Fibroblast of skin of right biceps (primary cell): ENCODE measurements at places on chromosomes 5 and 9.

DNA sequence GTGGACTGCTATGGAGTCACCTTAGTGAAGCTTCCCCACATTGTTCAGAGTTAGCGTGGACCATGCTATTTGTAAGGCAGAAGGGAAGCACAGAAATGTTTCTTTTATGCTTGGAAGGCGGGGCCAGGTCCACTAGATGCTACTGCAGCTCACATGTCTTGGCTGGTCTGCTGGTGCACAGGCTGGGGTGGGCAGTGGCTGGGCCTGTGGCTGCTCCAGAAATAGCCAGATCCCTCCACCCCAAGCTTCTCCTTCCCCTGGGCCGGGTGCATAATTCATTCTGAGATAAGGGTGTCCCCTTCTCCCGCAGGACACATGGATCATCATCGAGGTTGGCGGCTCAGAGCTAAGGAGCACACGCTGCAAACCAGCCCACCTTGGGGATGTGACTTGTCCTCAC lies 14.5 kb upstream of the SEMA4D start:
- DNase-seq: no peak

DNA sequence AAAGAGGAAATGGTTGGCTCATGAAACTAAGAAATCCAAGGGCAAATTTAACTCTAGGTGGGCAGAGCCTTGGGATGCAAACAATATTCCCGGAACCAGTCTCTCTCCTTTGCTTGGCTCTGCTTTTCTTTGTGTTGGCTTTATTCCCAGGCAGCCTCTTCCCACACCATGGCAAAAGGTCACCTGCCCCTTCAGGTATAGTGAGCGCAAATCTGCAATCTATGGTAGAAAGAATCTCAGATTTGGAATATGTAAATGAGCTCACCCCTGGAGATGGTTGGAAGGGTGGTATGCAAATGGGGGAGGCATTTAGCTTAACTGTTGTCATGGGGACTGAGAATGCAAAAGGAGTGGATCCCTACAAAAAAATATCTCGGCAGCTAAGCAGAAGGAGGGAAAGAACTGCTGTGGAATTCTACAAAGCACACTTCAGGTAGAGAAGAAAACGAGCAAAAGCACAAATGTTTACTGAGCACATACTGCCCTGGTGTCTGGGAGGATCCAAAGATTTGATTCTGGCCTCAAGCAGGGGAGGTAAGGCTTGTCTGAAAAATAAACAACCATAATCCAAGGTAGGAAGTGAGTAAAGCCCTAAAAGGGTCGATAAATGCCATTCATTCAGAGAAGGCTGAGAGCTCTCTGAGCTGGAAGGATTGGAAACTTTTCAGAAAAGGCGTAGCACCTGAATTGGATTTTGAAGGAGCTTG lies 139.7 kb downstream of the TLE1 start:
- no peak for DNase-seq

GRCh38 chr5:96432216-96433065 lies 607 bp downstream of the PCSK1 start:
- DNase-seq: peak; percentile 8

- DNase-seq: no peak
Observed at GRCh38 chr9:87783180-87783579, 57.3 kb downstream of the CTSL start.

DNA sequence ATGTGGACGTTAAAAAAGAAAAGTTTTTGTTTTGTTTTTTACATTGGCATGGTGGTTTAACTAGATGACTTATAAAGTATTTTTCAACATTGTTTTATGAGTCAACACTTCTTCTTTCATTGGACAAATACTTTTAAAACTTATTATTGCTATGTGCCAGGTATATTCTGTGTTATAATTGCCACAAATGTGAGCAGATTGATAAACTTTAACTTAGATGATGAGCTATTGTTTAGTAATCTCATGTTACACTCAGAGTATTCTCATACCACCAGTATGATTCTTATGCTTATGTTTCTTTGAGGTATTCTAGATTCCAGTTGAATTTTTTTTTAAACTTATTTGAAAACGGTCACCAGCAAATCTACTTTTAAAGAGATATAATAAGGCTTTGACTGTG lies 60.3 kb downstream of the RASA1 start:
- DNase-seq: no peak

DNA sequence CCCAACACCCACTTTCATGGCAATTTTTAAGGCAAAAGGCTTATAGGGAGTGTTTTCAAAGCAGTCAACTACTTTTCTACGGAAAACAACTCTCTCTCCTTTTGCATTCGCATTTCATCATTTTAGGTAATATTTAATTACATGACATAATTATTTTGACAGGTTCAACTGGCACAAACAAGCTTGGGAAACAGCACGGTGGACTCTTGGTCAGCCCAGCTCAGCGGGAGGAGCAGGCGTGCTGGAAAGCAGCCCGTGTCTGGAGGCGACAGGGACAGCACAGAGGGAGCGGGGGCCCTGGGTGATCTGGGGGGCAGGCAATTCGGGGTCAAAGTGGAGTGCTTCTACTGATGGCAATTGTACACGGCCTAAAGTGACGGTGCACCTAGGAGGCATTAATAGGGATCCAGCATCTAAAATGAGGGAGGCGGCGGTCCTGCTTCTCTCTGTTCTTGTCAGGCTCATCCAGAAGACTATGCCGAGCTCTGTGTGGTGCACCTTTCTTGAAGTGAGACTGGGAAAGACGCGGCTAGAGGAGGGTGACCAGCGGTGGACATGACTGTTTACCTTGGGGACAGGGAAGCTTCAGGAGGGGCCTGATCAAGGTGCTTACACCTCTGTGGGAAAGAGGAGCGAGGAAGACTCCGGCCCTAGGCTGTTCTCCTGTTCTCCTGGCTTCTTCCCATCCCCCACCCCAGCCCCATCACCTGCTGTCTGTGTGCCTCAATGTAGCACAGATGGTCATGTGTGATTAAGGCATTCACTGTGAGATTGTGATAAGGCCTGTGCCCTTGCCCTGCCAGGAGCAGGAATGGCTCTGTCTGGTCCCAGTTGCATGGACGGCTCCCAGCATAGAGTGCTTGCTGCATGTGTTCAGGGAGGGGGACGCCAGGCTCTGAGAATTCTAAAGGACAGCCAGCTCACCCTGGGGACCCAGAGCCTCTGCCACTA lies 3.4 kb downstream of the MYMK start:
- DNase-seq: no peak

- DNase-seq: peak; percentile 6
Observed at GRCh38 chr5:139849942-139850341, 54.3 kb downstream of the PSD2 start.

DNA sequence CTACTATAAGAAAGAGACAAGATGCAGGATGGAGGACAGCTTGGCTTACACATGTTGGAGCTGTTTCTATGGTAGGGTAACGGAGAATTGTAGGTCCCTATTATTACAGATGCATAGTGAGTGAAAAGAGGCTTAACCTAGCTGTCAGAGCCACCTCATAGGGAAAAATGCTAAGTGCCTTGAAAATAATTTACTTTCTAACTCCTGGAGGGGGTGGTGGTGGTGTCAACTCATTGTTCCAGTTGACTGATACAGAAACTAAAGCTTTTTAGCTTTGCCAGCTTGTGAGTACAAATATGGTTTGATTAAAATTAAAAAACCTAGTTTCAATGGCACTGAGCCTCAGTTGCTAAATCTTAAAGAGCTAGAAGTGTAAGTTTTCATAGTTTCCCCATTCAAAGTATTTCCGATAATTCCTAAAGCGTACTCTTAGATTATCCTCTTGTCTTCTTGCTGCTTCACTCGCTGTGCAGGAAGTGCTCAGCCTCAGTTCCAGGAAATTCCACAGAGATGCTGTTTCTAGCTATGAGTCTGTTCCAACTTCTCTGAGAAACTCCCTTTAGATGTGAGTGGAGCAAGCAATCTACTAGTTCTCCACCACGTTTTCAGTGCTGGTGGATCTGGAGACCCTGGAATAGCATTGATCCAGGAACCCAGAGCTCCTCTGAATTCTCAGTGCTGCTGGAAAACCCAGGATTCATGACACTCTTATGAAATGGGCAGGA lies 265.2 kb downstream of the DMAC1 start:
- DNase-seq: no peak

- no peak for DNase-seq
Observed at GRCh38 chr5:45454114-45454513, 242.1 kb downstream of the HCN1 start.

DNA sequence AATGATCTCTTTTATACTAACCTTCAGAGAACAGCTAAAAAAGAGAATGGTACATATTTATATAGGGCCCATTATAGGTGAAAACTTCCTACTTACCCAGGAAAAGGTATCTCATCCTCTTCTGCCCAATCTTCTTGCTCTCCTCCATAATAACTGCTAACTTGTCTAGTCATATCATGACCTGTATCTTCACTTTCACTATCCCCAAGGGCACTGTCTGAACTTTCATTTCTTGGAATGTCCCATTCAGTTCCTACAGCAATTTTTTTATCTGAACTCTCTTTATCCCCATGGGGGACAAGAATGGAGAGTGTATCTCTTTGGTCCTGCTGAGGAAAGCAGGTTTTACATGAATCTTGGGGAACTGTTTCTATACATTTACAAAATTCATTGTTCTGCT lies 36.4 kb upstream of the RAPGEF6 start:
- no peak for DNase-seq

DNA sequence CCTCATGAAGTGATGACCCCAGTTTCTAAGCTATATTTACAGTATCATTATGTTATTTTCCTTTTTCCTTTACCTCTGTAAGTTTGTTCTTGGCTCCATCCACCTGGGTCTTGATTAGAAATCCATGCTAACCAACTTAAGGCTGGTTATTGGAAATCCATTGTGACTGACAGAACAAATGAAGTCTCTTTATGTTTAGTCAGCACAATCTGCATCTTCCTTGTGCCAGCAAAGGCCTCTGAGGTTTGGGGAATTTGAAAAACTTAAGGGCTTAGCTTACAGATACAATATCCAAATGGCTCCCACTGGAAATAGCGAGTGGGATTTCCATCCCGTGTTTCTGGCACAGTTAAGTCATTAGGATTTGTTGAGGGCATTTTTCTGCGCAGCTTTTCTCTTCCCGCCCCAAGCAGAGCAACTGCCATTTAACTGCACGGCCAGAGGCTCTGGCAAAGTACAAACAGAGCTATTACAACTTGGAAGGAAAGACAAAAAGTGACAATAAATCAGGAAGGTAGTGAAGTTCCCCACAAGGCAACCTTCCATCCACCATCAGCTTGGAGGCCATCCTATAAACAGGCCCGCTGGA lies 64.2 kb downstream of the DCP2 start:
- no peak for DNase-seq

DNA sequence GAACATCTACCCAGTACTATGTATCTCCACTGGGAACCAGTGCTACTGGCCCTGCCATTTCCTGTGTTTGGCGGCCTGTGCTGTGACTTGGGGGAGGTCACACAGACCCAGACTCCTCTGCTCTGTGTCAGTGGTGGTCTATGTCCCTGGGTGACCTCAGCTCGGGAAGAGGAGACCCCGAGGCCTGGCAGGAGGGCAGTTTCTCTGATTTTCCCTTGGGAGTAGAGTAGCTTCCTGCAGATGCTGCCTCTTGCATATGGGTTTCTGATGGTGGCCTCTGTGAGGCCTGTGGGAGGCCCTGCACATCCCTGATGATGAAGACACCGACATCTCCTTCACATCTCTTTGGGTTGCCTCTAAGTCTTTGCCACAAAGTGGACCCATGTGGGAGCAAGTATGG lies 13.0 kb upstream of the SMIM32 start:
- DNase-seq: no peak

- DNase-seq: no peak
Observed at GRCh38 chr5:10498350-10498749, 56.7 kb downstream of the ROPN1L start.
